MV-4-11 (cell line): ENCODE measurements at places on chromosomes 2 and 18.

DNA sequence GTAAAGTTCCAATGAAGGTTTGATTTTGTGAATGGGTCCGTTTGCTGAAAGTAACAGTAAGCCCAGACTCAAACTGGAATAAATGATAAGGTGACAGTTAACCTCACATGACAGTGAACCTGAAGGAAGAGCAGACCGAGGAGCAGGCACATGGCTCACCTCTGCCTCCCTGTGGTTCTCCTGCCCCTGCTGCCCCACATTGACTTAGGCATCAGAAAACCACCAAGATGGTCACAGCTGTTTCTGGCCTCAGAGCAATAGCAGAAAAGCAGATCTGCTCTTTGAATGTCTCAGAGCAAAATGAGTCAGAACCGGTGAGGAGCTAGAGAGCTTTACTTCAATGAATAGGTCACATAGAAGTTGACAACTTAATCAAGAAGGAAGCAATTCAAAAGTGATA, 487.6 kb downstream of the METTL4 start:
- peak; percentile 85 for DNase-seq

- peak; percentile 54 for DNase-seq
Observed at GRCh38 chr2:36477746-36478145, 120.2 kb downstream of the FEZ2 start.

DNA sequence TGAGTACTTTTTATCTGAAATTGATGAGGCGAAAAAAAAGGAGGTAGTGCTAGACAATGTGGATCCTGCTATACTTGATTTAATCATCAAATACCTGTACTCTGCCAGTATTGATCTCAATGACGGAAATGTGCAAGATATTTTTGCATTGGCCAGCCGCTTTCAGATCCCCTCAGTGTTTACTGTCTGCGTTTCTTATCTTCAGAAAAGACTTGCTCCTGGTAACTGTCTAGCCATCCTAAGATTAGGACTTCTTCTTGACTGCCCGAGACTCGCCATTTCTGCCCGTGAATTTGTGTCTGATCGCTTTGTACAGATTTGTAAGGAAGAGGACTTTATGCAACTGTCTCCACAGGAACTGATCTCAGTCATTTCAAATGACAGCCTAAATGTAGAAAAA, 453 bp downstream of the KLHL41 start:
- peak; percentile 33 for DNase-seq

- DNase-seq, result no peak
Observed at GRCh38 chr2:25596516-25597244, 76.7 kb downstream of the DTNB start.

GRCh38 chr18:59665057-59666006, 31.9 kb downstream of the CCBE1 start:
- no peak for DNase-seq

DNA sequence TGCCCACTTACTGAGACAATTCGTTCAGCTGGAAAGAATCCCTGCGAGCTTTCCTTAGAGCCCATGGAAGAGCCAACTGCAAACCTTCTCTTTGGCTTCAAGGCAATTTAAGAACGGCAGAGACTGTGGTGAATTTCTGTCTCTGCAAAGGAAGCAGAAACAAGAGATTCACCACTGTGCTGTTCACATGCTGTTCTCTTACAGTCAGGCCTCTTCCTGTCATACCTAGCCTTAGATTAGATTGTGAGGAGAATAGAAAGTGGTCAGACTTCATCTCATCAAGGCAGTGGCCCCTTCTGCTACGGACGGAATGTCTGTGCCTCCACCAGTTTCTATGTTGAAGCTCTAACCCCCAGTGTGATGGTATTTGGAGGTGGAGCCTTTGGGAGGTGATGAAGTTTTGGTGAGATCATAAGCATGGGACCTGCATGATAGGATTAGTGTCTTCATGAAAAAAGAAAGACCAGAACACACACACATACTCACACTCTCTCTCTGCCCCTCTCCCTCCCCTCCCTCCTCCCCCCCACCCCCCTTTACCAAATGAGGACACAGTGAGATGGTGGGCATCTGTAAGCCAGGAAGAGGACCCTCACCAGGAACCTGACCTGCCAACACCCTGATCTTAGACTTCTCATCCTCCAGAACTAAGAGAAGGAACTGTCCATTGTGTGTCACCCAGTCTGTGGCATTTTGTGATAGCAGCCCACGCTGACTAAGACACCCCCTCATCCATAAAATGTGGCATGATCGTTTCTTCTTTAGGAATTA, 45.6 kb upstream of the NRP2 start:
- DNase-seq, result no peak
